ENCODE measurements at places on chromosomes 6 and 20. TPM values are rescaled to one million over a fixed set of nuclear protein-coding genes. Genes with fewer than 3 reads are reported as not detected.

Gene SOX18
- total RNA-seq = 2.1 TPM

Gene HTR1E
- total RNA-seq = not detected

Gene FYN
- 109 TPM for total RNA-seq

Gene FKBP1C
- total RNA-seq = 0.75 TPM

Gene PLN
- total RNA-seq = not detected

Gene FAM217A
- total RNA-seq = not detected

Gene HRH3
- not detected for total RNA-seq

Gene CRISP2
- total RNA-seq = not detected

GRCh38 chr20:51607170-51607569 is 64.7 kb upstream of the NFATC2 start:
- DNase-seq = no peak
- H3K27ac ChIP-seq = no peak overlapping the region
- peaks cover 31% of the 10 kb centered on the region for H3K36me3 ChIP-seq
- no peaks in the 10 kb centered on the region for H3K4me1 ChIP-seq
- H3K4me3 ChIP-seq = no peak overlapping the region

- no peak for DNase-seq
- no peak overlapping the region for H3K27ac ChIP-seq
- H3K36me3 ChIP-seq = no peaks in the 10 kb centered on the region
- no peak overlapping the region for H3K4me3 ChIP-seq
Observed at GRCh38 chr20:57197352-57198131, 68.9 kb downstream of the BMP7 start.

GRCh38 chr20:42281801-42282200 is 663.6 kb upstream of the CHD6 start:
- no peak for DNase-seq
- no peaks in the 10 kb centered on the region for H3K4me1 ChIP-seq
- no peak overlapping the region for H3K4me3 ChIP-seq
- H3K36me3 ChIP-seq = no peaks in the 10 kb centered on the region

GRCh38 chr6:35489995-35490791 is 6.7 kb downstream of the TEAD3 start:
- no peaks in the 10 kb centered on the region for H3K27me3 ChIP-seq
- H3K4me1 ChIP-seq = peaks cover 80% of the 10 kb centered on the region
- H3K27ac ChIP-seq = peak overlapping the region; percentile 91
- DNase-seq = no peak

GRCh38 chr6:106085984-106086813 is at the start of gene PRDM1:
Gene PRDM1 (plus strand): TSS chr6:106086336. CDS start chr6:106086554, 218 bp downstream.
- H3K27ac ChIP-seq = no peak within 1 kb of the TSS
- peaks cover 37% of the 10 kb centered on the region for H3K4me1 ChIP-seq
- no peaks in the 10 kb centered on the region for H3K36me3 ChIP-seq
- no peak for DNase-seq
- peaks cover 16% of the 10 kb centered on the region for H3K27me3 ChIP-seq
- peak within 1 kb of the TSS; percentile 74 for H3K4me3 ChIP-seq

DNA sequence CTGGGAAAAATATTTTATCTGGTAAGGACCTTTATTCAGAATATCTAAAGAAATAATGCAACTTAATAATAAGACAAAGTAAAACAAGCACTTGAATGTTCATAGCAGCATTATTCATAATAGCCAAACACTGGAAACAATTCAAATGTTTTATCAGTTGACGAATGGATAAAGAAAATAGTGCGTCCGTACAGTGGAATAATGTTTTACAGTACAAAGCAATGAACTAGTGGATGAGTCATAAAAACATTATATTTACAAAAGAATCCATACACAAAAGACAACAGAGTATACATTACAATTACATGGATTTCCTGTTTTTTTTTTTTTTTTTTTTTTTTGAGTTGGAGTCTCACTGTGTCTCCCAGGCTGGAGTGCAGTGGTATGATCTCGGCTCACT is 12.7 kb downstream of the SMAP1 start:
- no peaks in the 10 kb centered on the region for H3K36me3 ChIP-seq
- H3K4me3 ChIP-seq = no peak overlapping the region
- no peak for DNase-seq
- H3K27ac ChIP-seq = no peak overlapping the region
- H3K4me1 ChIP-seq = peaks cover 19% of the 10 kb centered on the region

DNA sequence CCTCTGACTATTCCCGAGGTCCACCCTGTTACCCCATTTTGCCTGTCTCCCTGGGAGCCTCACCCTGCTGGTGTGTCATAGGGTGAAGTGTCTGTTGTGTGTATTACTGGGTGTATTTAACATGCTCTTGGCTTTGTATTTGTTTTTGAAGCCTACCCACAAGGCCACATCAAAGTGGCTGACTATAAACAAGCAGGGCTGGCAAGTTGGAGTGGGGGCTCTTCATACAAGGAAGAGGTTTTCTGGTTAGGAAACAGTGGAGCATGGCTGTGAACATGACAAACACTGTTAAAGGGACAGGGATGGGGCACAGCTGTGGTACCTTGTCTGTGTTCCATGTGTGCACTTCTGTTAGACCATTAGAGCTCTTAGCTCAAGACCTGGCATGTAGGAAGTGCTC is 26.3 kb downstream of the HECA start:
- H3K27ac ChIP-seq = peak overlapping the region; percentile 37
- no peak overlapping the region for H3K4me3 ChIP-seq
- no peaks in the 10 kb centered on the region for H3K27me3 ChIP-seq
- H3K36me3 ChIP-seq = no peaks in the 10 kb centered on the region
- no peak for DNase-seq
- peaks cover 14% of the 10 kb centered on the region for H3K4me1 ChIP-seq

GRCh38 chr6:88059191-88059590 is 11.6 kb downstream of the SPACA1 start:
- H3K36me3 ChIP-seq = no peaks in the 10 kb centered on the region
- peaks cover 19% of the 10 kb centered on the region for H3K27me3 ChIP-seq
- H3K4me1 ChIP-seq = no peaks in the 10 kb centered on the region
- no peak overlapping the region for H3K4me3 ChIP-seq

- no peaks in the 10 kb centered on the region for H3K36me3 ChIP-seq
- DNase-seq = no peak
- no peaks in the 10 kb centered on the region for H3K4me1 ChIP-seq
- no peak overlapping the region for H3K27ac ChIP-seq
- no peak overlapping the region for H3K4me3 ChIP-seq
Observed at GRCh38 chr6:122116119-122116834, 283.2 kb upstream of the HSF2 start.

GRCh38 chr6:137121401-137121997 is 51.9 kb downstream of the IL22RA2 start:
- DNase-seq = no peak
- H3K27me3 ChIP-seq = peaks cover 4% of the 10 kb centered on the region
- no peaks in the 10 kb centered on the region for H3K36me3 ChIP-seq
- no peak overlapping the region for H3K27ac ChIP-seq
- no peaks in the 10 kb centered on the region for H3K4me1 ChIP-seq
- H3K4me3 ChIP-seq = no peak overlapping the region
